ENCODE measurements at places on chromosomes 2 and 18.

GRCh38 chr2:146850746-146851145, 994.1 kb upstream of the ACVR2A start:
- no peak for DNase-seq

DNA sequence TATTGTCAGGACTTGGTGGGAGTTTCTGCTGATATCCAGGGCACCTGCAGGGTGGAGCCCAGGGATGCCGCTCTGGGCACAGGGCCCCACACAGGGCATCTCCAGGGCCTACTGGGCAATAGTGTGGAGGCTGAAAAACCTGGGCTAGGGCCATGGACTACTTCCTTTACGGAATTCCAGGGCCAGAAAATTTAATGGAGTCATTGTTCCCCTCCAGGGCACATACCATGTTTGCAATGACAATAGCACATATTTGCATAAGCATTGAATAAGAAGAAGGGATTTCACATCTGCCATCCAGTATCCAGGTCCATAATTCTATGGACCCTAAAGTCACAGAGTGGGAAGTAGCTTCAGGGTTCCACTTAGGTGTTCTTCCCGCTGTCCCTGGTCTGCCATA, 103.8 kb upstream of the TPO start:
- DNase-seq: no peak

DNA sequence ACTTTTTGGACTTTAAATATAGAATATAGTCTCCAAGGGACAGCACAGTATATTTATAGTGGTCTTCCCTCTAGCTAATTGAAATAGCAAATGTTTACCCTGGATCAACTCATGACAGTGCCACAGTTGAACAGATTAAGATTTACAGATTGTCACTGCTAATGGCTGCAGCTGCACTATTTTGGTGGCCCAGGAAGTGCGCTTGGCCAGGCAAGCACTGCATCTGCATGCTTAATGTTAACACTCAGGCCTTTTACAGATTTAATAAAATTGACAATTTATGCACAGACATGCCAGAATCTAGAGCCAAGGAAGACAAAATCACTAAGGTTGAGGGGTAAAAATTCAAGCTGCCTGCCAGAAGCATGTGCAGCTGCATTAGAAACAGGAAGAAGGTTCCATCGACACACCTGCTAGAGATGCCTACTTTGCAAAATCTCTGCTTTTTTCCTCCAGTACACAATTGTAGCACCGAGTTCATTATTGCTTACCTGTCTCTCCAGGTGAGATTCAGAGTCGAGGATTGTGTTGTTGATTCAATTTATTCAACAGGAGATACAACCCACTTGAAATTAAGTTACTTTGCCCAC, 1042.3 kb upstream of the NRXN1 start:
- DNase-seq: no peak

- DNase-seq: no peak
These were observed 37.6 kb upstream of the MGAT4A start for GRCh38 chr2:98768384-98769113.

GRCh38 chr2:31101701-31102100, 36.5 kb downstream of the GALNT14 start:
- no peak for DNase-seq

DNA sequence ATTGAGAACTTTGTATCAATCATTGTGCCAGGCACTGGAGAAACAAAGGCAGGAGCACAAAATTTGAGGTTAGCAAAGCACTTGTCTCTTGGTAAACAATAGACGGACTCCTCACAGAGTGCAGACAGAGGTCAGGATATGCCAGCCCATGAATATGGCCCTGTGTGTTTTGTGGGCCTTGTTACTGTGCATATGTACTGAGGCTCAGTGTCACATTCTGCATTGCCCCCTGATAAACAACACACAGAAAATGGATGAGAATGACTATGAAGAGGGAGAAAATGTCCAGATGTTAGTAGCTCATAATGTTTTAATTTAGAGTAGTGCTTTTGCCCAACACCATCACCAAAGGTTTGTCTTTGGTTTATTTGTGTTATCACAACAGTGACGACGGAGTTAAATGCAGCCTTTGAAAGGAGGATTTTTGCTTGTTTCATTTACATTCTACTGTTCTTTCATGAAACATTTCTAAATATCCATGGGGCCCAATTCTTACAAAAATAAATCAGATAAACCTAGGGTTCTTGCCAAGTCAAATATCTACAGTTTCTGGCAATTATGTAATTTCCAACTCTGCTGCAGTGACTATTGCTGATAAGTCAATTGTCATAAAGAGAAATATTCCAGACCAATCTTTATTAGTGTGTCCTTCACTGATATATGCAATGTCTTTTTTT, 14.6 kb upstream of the NT5C1B start:
- no peak for DNase-seq

GRCh38 chr2:8488001-8488738, 193.7 kb upstream of the ID2 start:
- DNase-seq: no peak

GRCh38 chr2:38149531-38149930, 73.6 kb upstream of the CYP1B1 start:
- DNase-seq: no peak

DNA sequence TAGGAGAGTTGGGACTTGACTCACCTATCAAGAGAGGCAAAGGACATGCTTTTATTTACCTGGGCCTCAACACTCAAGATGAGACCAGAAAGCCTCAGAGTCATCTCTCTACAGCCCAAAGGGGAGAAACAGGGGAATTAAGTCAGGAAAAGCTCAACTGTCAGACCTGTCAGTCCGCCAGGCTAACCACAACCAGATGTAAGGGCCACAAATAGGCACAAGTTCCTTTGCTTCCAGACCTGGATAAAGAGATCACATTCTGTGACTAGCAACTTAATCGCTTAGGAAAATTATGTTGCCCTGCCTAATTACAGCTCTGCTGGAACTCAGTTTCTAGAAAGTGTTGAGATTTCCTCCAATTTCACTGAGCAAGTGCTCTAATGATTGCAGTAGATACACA, 67.9 kb downstream of the ANKRD44 start:
- DNase-seq: no peak

Data from activated CD4-positive, alpha-beta T cell treated with anti-CD3 and anti-CD28 coated beads, Interleukin-2, amount 50 U/mL, for 24 hours (primary cell).